ENCODE measurements at places on chromosomes 11 and 22.

- DNase-seq, result no peak
These were observed 1.6 kb downstream of the C11orf87 start for GRCh38 chr11:109423466-109424190.

- peak; percentile 43 for DNase-seq
These were observed 1.8 kb upstream of the RASD2 start for GRCh38 chr22:35538801-35539321.

- DNase-seq, result no peak
These were observed 351.0 kb upstream of the B3GAT1 start for GRCh38 chr11:134763030-134763388.

- DNase-seq, result no peak
These were observed 122.0 kb downstream of the VPREB1 start for GRCh38 chr22:22366537-22366936.

DNA sequence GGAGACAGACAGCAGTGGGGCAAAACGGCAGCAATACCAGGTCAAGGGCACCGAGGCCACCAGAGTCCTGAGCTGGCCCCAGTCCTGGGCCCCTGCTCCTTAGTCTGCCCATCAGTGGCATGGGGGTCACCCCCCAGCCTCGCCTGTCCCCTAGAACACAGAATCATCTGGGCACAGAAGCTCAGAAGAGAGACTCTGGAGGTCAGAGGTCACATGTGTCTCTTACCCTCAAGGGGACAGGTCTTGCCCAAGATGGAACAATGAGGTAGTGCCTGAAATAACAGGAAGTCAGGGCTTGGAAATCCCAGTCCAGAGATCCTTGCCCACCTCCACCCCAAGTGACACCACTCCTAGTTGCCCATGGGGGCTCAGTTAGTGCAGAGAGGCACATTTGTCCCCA, 20.6 kb downstream of the PDE2A start:
- DNase-seq, result no peak

DNA sequence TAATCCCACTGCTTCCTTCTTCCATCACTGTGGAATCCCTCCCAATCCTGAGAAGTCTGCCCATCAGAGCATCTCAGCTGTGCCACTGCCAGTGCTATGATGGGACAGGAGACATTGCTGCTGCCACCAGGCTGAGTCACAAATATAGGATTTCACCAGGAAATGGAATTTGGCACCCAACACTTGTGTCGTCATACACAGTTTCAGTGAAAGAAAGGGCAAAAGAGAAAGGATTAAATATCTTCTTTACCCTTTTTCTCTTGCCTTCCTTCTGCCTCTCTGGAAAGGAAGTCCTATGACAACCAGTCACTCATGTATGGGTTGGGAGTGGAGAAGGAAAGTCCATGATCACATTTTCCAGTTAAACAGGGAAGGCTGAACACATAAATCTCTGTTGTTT, 133.4 kb downstream of the SPON1 start:
- no peak for DNase-seq

DNA sequence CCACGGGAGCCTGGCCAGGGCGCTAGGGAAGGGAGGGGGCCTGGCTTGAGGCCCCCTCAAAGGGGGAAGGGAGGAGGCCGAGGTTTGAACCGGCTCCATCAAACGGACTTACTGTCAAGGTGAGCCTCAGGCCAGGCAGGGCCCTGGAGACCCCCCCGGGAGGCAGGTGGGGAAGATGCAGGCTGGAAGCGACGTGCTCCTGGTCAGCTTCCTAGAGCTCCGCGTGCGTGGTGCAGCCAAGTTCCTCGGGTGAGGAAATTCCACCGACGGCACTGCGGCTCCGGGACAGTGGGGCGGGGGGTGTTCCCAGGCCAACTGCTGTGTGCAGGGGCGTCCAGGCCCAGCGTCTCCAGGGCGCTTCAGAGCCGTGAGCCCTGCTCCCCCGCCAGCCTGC, 7.2 kb upstream of the TRABD start:
- DNase-seq, result no peak

GRCh38 chr11:117458275-117459122, 130.8 kb downstream of the CEP164 start:
- no peak for DNase-seq

DNA sequence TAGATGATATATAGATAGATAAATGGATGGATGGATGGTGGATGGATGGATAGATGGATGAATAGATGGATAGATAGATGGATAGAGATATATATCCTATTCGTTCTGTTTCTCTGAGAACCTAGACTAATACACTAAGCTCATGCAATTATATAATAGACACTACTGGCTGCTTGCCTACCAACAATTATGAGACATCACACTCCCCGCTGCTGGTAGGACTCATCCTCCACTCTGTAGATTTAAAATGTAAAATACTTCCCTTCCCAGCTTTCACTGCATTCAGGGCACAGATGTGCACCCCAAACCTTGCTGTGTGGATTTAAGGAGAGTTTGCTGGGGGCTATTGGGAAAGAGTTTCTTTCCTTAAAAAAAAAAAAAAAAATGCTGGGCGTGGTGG, 28.3 kb upstream of the RCN1 start:
- no peak for DNase-seq

GRCh38 chr11:64119700-64120099, 46.2 kb downstream of the MACROD1 start:
- no peak for DNase-seq

GRCh38 chr11:66625752-66626149, 9.3 kb downstream of the RBM14 start:
- no peak for DNase-seq

DNA sequence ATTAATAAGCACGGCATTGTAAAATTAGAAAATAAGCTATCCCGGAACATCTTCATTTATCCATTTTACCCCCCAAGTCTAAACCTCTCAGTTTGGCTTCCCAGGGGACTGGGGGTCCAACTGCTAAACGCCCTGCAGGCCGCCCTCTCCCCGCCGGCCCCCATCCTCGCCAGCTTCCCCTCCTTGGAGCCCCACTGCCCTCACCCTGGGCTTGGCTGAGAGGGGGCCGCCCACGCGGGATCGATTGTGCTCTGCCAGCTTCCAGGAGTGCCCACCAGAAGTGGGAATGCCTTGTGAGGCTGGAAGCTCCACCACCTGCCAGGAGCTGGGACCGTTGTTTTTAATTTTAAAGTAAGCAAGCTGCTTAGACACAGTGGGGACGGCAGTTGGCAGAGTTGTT, 353.5 kb downstream of the TBC1D22A start:
- no peak for DNase-seq

DNA sequence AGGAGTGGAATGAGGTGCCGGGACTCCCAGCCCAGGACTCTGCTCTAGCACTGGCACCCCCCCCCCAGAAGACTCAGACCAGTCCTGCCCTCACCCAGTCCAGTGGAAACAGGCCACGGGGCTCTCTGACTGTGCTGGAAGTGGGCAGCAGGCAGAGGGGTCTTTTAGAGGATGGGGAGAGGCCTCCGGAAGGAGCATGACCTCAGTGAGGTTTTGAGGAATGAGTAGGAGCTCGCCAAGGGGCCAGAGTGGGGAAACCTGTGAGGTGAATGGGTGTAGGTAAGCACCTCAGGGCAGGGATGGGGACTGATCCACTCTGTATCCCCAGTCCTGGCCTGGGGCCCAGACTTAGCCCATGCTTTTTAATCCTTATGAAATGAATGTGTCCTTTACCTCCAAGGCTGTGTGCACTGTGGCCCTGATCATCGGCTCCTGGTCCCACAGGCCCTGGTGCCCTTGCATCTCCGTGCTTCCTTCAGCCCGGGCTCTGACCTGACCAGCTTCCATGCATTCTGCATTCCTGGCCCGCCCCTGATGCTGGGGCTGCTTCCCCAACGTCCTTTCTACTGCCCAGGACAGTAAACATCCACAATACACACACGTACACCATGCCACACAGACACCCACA, 24.4 kb upstream of the RFPL3 start:
- DNase-seq, result no peak

GRCh38 chr11:64013141-64013896, 22.4 kb upstream of the FLRT1 start:
- no peak for DNase-seq

DNA sequence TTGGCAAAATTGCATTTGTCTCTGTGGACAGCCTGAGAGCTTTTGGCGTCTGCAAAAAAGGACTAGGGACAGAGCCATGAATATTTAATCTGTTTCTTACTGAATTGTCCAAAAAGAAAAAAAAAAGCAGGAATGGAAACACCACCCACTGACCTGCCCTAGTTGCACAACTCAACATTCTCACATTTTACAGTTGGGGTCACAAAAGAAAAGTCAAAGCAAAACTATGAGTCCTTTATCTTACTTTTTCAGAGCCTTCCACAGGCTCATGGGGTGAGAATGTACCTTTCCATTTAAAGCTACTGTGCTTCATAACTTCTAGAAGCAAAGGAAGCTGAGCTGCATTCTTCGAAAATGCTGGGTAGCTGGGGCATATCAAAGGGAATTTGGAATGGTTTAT, 225.7 kb downstream of the FAM76B start:
- no peak for DNase-seq

GRCh38 chr22:31533374-31533773, 37.0 kb downstream of the SFI1 start:
- DNase-seq, result no peak

DNA sequence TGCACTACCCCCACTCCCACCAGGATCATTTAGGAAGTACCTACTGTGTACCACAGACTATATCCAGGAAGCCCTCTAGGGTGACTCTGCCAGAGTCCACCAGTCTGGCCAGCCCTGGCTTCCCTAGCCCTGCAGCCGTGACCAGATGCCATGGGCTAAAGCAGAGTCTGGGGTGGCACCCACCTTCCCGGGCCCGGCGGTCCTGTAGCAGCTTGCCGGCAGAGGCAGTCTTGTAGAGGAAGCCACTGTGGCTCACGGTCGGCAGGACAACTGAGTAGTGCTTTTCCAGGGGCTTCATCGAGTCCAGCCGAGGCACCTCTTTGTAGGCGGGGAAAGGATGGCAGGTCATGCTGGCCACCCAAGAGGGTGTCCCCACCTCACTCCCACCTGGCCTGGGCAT, 27.2 kb upstream of the PDE2A start:
- no peak for DNase-seq

GRCh38 chr11:12884751-12885318, 124.3 kb upstream of the RASSF10 start:
- DNase-seq, result no peak

GRCh38 chr11:46480909-46481308, 89.3 kb upstream of the CHRM4 start:
- no peak for DNase-seq

- DNase-seq, result peak; percentile 50
These were observed 13.5 kb upstream of the INSC start for GRCh38 chr11:15101072-15101709.

DNA sequence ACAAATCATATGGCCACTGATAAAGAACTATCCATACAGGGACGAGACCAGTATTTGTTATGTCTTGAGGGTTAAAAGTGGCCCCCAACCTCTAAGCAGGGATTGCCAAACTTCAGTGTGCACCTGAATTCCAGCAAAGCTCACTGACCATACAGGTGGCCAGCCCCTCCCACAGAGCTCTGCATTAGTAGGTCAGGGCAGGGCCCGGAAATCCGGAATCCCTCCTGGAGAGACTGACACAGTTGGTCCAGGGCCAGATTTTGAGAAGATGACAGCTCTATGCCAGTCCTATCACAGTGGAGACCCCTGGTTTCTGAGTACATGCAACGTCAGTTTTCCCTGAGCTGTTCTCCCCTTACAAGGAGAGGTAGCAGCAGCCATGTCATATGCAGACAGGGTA, 20.8 kb downstream of the VPS37C start:
- DNase-seq, result no peak

- no peak for DNase-seq
These were observed 1.3 kb upstream of the FAM118A start for GRCh38 chr22:45308391-45308956.

GRCh38 chr11:11420191-11420898, 67.3 kb upstream of the CSNK2A3 start:
- no peak for DNase-seq

DNA sequence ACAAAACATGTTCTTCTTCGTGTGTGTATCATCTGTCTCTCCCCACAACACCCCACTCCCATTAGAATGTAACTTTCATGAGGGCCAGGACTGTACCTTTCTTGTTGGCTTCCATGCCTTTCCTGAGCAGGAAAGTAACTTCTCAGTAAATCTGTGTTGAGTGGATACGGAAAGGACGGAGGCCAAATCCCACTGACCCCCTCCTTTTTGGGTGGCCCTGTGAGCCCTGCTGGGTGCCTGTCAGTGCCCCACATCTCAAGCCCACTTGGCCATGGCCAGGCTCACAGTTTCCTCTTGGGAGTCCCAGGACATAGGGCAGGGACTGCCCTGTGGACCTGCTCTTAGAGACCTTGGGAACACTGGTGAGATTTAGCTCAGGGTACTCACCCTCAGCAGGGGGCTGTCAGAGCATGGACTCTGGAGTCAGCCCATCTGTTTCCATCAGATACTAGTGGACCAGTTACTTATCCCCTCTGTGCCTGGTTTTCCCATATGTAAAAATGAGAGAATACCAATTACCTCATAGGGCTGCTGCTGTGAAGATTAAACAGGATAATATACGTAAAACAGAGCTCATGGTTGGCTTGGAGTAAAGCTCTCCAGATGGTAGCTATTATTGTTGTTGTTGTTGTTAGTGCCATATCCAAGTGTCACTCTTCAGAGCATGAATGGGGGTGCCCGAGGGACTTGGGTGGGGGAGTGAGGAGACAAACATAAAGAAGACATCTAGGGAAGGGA, 1.0 kb upstream of the C11orf96 start:
- no peak for DNase-seq

Data from CD4-positive, alpha-beta T cell treated with Interleukin-17A for 4 hours (primary cell).